Cortex of kidney (tissue), 1 donor: ENCODE measurements at places on chromosomes 2 and 18.

GRCh38 chr2:128162266-128162665 is 71.3 kb downstream of the UGGT1 start:
- DNase-seq, result no peak

- no peak for DNase-seq
These were observed 13.3 kb downstream of the CHCHD5 start for GRCh38 chr2:112597537-112598322.

DNA sequence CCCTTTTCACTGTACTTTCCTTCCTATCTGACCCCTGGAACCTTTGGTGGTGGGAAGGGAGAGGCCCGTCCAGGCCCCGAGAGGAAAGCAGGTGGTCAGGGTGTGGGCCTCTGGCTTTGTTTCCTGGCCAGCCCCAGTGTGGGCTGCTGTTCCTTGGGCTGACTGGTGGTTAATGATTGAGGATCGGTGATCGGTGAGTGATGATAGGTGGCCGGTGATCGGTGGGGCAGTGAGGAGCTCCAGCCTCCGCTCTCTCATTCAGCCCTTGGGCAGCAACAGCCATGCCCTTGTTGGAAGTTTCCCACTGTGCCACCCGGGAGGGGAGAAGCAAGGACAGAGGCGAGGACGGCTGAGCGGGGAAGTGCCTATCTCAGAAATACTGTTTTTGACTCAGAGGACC is 7.3 kb downstream of the ACKR3 start:
- DNase-seq, result no peak

DNA sequence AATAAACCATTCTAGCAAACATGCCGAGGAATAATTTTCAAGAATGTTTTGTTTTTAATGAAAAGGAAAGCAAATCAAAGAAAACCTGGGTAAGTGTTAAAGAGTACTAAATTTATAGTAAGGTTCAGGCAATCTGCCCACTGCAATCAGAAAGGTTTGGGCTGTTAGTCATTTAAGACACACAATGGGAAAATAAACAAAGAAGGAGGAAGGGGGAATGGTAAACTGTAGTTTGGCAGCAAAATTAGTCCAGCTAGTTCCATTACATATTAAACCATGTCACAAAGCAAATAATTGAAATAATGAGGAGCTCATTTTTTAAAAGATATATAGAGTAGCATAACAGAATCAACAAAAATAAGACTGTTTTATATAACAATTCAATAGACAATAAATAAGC is 87.5 kb upstream of the COPS8 start:
- no peak for DNase-seq
